Cortex of kidney (tissue), 1 donor: ENCODE measurements at places on chromosomes 4 and X.

GRCh38 chr4:18180892-18181291 is 159.3 kb upstream of the LCORL start:
- no peak for DNase-seq

GRCh38 chr4:142984871-142985585 is 138.9 kb upstream of the INPP4B start:
- DNase-seq = no peak

DNA sequence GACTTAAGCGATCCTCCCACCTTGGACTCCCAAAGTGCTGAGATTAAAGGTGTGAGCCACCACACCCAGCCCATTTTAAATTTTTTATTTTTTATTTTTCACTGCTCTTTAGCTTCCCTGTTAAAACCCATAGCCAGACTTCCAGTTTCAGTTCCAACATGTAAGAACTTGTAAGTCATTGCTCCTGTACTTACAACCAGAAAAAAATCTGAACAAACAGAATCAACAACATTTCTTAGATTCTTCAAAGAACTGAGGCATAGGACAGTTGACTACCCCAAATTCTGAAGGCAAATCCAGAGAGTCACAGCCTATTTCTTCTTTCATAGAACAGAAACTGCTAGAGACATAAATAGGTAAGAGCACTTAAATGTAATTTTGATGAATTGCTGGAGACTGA is 8.1 kb downstream of the GPRASP3 start:
- no peak for DNase-seq

DNA sequence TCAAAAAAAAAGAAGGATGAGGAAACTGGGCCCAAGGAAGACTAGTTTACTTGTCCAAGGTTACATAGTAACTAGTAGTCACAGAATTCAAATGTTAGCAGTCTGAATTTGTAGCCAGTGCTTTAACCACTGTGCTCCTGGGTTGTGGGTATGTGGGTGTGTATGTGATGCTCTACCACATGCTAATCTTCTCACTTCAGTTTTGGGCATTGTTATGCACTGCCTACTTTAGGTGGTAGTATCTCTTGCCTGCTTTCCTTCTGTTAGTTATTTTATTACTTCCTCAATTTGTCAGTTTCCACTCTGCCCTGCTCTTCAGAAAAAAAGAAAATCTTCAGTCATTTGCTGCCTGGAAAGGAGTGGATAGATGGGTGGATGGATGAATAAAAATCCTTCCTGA is 219.2 kb downstream of the RPA4 start:
- DNase-seq = no peak
